Large intestine (tissue), 12 donors: ENCODE measurements at places on chromosomes 2 and 18. TPM values are rescaled to one million over a fixed set of nuclear protein-coding genes. Genes with fewer than 3 reads are reported as not detected.

The LONRF2 gene
- polyA plus RNA-seq, result 3.2 TPM

The LAMA1 gene
- 2.3 TPM for polyA plus RNA-seq

The ZC3H15 gene
- polyA plus RNA-seq, result 87.7 TPM

The L3MBTL4 gene
- 4.0 TPM for polyA plus RNA-seq

The EIF2AK2 gene
- 28.6 TPM for polyA plus RNA-seq

The AQP4 gene
- polyA plus RNA-seq, result 0.57 TPM

The CHN1 gene
- polyA plus RNA-seq, result 8.2 TPM

The CXCR4 gene
- polyA plus RNA-seq, result 17.8 TPM

The STARD6 gene
- polyA plus RNA-seq, result 0.06 TPM

The ADD2 gene
- polyA plus RNA-seq, result 4.0 TPM

The AQP12A gene
- 5.0 TPM for polyA plus RNA-seq

The ZNF521 gene
- polyA plus RNA-seq, result 9.3 TPM

The C2orf66 gene
- 0.24 TPM for polyA plus RNA-seq

The RAB6D gene
- polyA plus RNA-seq, result 0.46 TPM

The LDLRAD4 gene
- polyA plus RNA-seq, result 9.1 TPM

The FAM228B gene
- polyA plus RNA-seq, result 14.1 TPM

The GREB1 gene
- polyA plus RNA-seq, result 2.6 TPM

The EFR3B gene
- 6.2 TPM for polyA plus RNA-seq
